ENCODE measurements at places on chromosomes 12 and 14.

- DNase-seq = no peak
Measured at GRCh38 chr12:88924162-88924561, 343.9 kb upstream of the KITLG start.

- DNase-seq = no peak
Measured at GRCh38 chr12:82438356-82438755, 80.0 kb downstream of the METTL25 start.

- no peak for DNase-seq
Measured at GRCh38 chr12:123713398-123713797, 1.2 kb downstream of the ATP6V0A2 start.

GRCh38 chr12:131126662-131127173 lies 173.0 kb downstream of the ADGRD1 start:
- no peak for DNase-seq

DNA sequence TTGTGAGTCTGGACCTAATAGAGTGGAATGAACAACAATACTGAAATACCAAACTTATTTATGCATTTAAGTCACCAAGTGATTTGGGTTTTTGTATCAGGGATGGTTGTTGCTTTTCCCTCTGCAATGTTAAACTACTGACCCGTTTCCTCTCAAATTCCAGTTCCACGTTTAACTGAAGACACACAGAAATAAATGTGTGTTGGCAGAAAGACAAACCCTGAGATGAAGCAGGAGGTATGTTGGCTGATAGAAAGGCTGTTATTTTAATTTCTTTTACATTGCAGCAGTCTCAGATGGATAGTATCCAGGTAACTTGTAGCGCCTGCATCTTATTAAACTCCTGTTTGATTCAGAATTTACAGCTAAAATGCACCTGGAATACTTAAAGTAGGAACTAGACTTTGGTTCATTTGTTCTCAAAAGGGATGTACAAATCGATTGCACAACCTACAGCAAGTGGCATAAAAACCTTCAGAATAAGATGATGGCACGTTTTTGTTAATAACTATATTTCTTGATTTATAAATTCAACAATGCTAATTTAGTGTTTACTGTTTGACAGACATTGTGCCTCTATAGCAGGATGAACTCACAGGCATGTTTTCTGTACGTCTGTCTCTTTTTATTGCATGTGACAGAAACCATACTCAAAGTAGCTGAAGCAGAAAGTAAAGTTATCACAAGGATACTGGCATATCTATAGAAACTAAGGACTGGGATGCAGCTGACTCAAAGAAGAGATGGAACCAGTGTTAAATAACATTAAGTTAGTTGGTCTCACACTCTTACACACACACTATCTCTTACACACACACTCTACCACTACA lies 405.7 kb downstream of the ZFP36L1 start:
- no peak for DNase-seq

- DNase-seq = no peak
Measured at GRCh38 chr12:3061059-3061458, 16.1 kb upstream of the TSPAN9 start.

- DNase-seq = no peak
Measured at GRCh38 chr14:104196461-104197140, 58.2 kb downstream of the KIF26A start.

GRCh38 chr12:129772501-129773493 lies 131.0 kb downstream of the TMEM132D start:
- no peak for DNase-seq

DNA sequence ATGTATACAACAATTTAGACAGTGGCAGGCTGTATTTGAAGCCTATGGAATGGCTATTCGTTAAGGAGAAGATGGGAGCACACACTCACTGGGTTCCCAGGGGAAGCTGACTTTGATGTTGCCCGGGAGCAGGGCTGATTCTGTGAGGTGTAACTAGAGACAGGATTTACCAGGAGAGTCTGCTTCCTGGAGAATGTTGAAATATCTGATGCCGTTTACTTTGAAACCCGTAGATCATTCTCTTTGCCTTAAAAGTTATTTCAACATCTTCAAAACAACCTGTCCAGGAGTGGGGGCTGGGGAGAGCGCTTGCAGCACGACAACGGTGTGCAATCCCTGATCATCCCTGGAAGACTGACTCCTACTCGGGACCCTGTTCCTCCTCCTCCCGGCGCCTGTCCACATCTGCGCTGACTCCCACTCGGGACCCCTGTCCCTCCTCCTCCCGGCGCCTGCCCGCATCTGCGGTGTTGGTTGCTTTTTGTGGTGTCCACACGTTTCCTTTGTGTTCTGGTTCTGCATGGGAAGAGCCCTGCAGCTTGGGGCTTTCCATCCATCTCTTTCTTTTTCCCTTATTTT lies 72.6 kb downstream of the AACS start:
- DNase-seq = no peak

DNA sequence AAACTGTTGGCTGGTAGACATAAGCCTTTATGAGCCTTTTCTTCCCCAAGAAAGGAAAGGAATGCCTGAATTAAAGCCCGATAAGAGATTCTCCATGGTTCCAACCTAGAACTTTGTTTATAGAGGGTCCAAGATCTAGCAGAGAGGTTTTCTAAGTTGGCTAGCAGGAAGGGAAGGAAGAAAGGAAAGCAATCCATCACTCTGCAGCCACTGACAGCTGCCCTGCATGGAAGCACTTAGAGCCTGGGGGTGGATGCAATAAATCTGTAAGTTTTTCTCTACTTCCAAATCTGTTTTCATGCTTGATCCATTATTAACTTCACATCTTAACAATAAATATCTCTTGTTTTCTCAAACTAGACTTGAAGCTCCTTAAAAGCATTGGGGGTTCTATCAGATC lies 224.4 kb downstream of the KSR2 start:
- no peak for DNase-seq

DNA sequence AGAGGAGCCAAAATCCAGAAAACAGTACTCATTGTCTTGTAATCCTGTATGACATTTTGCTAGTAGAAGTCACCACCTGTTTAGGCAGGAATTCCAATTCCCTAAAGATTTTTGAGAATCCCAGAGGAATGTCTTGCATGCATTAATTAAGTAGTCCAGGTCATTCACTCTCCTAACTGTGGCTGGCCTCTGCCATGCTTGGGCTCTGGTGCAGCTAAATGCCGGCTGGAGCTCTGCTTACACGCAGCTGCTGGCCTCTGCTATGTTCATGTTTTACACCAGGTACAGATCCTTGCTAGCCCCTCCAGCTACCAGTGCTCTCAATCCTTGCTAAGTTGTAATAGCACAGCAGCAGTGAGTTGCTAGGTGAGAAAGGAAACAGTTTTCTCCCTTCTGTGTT lies 16.3 kb upstream of the HIF1A start:
- no peak for DNase-seq

DNA sequence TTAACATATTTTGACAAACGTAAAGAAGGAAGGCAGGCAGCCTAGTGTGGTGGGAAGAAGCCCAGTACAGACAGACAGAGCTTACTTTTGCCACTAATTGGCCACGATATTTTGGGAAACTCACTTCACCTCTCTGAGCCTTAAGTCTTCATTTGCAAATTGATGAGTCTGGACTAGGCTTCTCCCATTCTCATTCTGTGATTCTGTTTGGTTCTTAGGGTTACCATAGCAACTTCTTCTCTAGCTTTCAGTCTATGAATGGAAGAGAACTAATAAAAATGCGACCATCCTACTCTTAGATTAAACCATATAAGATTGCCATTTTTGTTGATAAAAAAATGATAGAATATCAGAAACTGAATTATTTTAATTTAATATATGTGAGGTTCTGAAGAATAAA lies 210.5 kb downstream of the SNAPC1 start:
- DNase-seq = no peak

- DNase-seq = no peak
Measured at GRCh38 chr12:82225871-82226270, 132.3 kb downstream of the CCDC59 start.

DNA sequence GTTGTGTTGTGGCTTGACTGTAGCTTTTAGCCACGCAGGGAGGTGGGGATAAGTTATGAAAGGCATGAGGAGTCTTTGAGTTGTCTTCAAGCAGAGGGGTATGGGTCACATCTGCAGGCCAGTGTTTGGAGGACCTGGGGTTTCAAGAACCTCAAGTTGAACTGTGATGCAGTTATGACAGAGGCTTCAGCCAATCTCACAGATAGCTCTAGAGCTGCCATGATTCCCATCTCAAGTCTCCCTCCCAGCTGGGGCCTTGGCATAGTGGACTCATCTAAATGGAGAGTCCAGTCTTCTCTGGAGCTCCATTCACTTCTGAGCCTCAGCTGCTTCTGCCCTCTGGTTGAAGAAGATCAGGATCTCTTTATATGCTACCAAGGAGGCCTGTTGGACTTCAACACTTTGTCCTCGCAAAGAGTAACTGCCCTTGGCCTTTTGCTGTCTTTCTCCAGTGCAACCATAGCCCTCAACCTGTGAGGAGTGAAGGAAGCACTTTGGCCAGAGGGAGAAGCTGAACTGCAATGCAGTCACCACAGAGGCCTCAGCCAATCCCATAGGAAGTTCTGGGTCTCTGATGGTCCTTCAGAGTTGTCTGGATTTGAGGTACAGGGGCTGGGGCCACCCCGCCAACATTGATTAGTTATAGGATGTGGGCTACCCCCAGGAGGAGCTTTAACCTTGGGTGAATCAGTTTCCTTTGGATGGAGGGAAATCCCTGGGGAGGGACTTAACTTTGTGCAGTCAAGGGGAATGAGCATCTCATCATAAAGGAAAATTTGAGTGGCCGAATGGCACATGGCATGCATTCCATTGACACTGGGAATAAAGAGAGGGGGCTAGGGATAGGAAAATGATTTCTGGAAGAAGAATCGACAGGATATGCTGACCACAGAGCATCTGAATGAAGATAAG lies 230.5 kb downstream of the PCNX1 start:
- no peak for DNase-seq

DNA sequence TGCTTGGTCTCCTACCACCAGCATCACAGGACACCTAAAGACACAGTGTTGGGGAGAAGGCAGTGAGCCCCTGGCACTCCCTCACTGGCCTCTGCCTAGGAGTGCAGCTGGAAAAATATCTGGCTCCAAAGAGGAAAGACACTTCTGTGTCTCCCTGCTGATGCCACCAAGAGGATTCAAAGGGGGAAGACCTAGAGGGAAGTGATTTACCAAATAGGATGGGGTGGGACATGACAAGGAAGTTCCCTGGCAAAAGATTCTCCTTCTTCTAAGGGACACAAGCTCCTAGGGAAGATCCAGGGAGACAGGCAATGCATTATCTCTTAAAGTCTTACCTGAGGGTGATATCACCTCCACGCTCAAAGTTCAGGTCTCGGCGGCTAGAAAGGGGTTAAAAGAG lies 6.1 kb downstream of the NDRG2 start:
- DNase-seq = no peak

- no peak for DNase-seq
Measured at GRCh38 chr12:124588751-124589267, 21.4 kb upstream of the NCOR2 start.

GRCh38 chr12:77062846-77063461 lies 2.4 kb downstream of the E2F7 start:
- no peak for DNase-seq

GRCh38 chr12:24991209-24992049 lies 42.5 kb upstream of the BCAT1 start:
- DNase-seq = no peak

GRCh38 chr12:53500142-53500775 lies 824 bp upstream of the TARBP2 start:
- DNase-seq = no peak

DNA sequence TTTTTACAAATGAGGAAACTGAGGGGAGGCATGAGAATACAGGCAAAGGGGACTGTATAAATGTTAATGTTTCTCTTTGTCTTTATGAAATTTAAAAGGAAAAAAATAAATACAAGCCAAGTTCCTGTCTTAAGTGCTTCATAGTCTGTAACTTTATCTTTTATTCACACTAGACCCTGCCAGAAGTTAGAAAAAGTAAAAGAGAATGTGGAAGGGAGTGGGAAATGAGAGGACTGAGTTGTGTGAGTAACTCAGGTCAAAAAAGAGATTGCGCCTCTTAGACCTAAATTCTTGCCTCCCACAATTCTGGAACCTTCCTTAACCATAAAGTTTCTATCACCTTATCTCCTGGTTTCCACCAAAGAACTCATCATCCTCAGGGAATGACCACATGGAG lies 141.1 kb downstream of the KICS2 start:
- no peak for DNase-seq

- DNase-seq = no peak
Measured at GRCh38 chr12:93547778-93548177, 24.7 kb upstream of the SOCS2 start.

DNA sequence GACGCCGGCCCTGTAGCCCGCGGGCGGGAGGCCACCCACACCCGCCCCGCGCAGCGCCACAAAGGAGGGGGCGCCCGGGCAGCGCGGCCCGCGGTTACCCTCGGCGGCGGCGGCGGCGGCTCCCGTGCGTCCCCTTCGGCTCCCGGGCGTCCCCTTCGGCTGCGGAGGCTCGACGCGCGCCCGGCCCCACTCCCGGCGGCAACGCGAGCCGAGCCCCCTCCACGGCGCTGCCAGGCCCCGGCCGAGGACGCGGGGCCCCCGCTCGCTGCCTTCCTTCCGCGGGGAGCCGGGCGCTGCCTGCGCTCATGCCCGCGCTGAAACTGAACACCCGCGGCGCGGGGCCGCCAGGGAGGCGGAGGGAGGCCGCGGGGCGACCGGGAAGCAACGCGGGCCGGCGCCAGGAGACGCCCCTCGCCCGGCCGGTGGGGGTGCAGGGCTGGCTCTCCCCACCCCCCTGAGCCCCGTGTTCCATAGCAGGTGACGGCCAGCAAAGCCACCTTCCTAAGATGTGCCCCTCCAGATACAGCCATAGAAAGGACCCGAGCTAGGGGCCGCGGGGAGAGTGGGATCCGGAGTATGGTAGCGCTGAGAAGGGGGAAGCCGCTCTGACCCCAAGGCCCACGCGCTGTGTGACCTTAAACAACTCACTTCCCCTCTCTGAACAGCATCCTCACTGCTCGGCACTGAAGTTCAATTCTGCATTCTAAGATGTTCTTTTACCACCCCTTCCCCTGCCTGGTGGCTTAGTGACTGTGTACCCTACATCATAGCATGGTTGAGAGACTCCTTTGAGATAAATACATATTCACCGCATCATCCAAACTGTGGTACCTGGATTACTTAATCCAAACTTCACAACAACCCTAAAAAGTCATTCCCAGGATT lies 42.8 kb downstream of the KDM2B start:
- DNase-seq = no peak

DNA sequence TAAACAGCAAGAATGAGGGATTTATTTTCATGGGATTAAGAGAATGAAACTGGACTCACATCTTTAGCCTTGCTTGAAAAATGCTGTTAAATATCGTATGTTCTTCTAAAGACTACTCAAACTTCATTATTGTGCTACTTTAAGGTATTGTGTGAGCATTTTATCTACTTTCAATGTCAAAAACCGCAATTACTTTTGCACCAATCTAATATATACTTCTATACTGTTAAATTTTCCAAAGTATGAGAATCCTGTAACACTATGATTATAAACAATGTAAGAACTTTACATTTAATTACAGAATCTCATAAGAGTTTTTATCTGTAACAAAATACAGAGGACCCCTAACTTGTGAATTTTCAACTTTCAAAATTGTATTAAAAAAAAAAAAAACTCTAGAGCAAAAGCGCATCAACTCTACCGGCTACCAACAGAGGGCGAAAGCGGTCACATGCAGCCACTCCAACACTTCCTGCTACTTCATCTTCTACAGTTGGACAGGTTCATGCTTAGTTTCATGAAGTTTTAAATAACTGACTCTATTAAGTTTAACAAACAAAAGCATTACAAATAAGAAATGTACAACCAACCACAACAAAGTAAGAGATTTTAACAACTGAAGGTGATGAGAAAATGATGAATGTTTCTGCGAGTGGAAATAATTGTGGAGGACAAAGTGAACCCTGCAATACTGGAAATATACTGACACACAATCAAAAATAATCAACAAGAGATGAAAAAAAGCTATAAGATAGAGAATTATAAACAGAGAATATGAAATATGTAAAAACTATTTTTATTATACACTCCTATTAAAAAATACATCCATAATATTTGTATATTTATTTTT lies 210.9 kb downstream of the MED13L start:
- DNase-seq = no peak
